ENCODE measurements at places on chromosomes 2 and 18.
A peak's percentile ranks its signal among the peaks of the same experiment; 100 is the strongest.

DNA sequence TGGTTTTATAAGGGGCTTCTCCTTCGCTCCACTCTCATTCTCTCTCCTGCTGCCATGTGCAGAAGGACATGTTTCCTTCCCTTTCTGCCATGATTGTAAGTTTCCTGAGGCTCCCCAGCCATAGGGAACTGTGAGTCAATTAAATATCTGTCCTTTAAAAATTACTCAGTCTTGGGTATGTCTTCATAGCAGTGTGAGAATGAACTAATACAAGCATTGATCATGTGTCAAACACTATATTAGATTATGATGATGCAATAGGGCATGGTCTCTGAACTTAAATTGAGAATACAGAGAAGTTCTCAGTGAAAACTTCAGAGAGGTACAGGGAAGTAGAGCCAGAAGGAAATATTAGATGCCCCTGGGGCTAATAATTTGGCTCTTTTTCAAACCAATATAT, 5.9 kb upstream of the MAP4K3 start:
- no peak for DNase-seq

DNA sequence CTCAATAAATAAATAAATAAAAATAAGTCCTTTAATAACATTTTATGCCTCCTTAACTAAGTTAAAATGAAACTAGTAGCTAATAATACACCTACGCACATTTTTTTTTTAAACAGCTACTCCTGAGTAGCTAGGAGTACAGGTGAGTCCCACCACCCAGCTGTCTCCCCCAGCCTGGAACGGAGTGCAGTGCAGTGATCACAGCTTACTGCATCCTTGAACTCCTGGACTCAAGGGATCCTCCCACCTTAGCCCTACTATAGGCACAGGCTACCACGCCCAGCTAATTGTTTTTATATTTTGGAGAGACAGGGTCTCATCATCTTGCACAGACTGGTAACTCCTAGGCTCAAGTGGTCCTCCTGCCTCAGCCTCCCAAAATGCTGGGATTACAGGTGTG, 28.4 kb downstream of the YWHAQ start:
- no peak for DNase-seq

- DNase-seq, result no peak
These were observed 20.7 kb upstream of the KCTD1 start for GRCh38 chr18:26568926-26569665.

GRCh38 chr2:156341452-156342253, 9.1 kb upstream of the NR4A2 start:
- DNase-seq, result peak; percentile 82

DNA sequence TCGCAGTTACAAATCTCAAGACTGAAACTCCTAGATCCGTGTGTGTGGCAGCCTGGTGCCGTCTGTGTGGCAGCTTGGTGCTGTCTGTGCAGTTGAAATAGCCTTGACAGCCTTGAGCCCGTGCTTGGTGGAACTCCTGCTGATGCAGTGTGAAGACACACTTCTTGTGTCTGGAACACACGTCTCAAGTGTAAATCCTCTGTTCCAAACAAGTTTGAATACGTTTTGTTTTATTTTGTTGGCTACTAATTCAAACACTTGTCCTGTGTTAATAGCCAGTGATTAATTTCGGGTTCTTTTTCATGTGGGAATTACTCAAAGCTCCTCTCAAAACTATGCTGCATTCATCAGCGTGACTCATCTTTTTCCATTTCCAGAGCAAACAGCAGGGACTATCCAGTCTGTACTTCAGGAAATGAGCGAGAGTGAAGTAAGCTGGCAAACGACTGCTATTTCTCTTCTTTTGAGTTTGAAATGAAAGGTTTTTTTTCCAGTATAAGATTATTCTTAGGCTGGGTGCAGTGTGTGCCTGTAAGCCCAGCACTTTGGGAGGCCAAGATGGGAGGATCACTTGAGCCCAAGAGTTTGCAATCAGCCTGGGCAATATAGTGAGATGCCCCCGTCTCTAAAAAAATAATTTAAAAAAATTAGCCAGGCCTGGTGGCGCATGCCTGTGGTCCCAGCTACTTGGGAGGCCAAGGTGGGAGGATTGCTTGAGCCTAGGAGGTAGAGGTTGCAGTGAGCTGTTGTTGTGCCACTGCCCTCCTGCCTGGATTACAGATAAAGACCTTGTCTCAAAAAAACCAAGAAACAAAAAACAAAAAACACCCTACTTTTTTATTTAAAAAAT, 152.9 kb downstream of the SPP2 start:
- DNase-seq, result no peak

DNA sequence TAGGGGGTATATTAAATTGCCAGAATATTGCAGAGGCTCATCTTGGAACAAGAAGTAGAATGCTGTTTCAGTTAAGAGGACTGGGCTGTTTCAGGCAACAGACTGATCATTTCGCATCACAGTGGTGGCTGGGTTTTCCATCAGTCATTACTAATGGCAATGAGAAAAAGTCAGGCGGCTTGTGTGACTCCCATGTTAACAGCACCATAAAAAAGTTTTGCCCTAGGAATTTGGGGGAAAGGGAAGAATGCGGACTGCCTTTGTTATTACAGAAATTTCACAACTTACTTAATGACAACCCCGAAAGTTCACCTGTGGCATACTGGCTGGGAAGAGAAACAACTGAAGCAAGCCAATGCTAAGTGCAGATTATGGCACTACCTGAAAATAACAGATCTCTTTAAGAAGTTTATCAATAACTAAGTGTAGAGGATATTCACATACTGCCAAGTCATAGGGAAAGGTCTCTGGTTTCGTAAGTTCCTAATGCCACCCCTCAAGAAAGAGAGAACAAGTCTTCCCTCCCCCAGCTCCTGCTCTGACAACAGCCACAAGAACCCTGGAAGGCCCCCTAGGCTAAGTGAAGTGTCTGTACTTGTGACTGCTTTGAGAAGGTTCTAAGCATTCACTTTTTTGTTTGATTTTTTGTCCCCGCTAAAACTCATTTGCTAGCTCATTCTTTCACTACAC, 40.5 kb upstream of the AP1S3 start:
- no peak for DNase-seq

GRCh38 chr2:198639580-198639979, 818.2 kb downstream of the SATB2 start:
- no peak for DNase-seq

DNA sequence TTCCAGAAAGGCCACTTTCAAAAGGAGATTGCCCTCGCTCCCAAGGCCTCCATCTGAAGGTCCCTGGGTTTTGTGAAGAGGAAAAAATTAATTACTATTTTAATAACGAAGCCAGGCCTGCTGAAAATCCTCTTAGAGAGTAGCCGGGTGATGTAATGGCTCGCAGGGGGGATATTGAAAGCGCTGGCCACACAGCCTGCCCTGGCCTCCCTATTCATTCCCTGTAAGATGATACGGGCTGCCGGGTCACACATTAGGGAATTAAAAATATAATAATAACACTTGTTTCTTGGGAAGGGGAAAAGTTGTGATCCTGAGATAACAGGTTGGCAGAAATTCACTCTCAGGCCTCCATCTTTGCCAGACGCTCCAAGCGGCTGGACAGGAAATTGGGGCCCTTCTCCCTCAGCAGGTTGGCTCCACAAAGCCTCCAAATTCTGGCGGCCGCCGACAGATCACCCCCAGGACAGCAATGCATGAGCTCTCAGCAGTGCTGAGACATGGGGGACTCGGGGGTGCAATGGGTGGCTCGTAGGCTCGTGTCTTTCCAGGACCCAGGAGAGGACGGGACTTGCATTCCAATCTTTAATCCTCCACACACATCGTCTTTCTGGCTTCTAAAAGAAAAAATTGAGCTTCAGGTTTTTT, 299.9 kb upstream of the SALL3 start:
- no peak for DNase-seq

- DNase-seq, result no peak
These were observed 1181.9 kb downstream of the DPP10 start for GRCh38 chr2:115624332-115624731.

- DNase-seq, result no peak
These were observed 98.3 kb downstream of the KLHL14 start for GRCh38 chr18:32674491-32674890.

GRCh38 chr18:55869556-55870501, 281.8 kb upstream of the TCF4 start:
- DNase-seq, result no peak

DNA sequence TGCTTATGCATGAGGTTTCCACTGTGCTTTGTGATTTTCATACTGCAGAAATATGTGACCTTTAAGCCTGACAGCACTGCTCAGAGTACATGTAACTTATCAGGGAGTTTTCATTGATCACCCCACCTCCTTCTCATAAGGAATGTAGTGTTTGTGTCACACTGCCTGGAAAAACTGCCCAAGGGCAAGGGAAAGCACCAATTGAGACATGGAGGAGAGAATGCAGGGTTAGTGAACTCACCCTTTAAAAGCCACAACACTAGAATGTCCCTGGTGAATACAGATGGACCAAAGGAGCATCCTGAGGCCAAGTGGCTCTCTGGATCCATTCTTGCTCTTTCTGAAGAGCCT, 147.2 kb upstream of the SPATS2L start:
- no peak for DNase-seq

DNA sequence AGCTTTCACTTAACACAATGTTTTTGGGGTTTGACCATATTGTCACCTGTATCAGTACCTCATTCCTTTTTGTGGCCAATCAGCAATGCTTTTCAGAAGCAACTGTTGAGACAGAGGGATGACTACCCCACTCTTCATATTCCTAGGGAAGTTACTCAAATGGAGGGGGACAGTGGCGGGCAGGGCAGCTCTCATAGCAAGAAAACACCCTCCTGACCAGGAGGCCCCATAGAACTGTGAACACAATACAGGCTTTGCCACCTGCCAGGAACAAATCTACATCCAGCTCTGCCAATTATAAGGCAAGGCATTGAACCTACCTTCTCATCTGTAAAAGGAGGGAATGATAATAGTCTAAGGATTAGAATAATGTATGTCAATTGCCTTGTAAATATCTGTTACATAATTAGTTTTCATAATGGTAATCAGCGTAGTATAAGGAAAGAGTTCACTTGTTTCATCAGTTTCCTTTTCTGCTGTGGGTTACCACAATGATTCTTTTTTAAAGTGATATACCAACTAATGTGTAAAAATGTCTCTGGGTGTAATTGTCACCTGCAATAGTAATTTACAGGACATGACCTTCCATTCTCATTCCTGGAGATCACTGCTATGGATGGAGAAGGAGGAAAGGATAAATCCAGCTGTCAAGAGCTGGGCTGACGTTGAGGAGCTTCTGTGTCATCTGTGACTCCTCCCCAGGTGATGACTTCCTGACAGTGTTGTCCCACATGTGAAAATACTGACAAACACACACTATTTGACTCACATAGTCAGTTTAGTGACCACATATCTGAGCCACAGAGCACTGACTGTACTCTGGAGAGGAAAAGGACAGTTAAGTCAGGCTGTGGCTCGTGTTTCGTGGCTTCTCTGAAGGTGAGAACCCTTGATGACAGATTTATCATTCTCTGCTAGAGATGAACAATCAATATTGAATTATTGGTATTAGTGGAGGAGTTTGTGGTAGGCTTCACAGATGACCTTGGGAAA, 13.5 kb downstream of the ALPK2 start:
- no peak for DNase-seq

DNA sequence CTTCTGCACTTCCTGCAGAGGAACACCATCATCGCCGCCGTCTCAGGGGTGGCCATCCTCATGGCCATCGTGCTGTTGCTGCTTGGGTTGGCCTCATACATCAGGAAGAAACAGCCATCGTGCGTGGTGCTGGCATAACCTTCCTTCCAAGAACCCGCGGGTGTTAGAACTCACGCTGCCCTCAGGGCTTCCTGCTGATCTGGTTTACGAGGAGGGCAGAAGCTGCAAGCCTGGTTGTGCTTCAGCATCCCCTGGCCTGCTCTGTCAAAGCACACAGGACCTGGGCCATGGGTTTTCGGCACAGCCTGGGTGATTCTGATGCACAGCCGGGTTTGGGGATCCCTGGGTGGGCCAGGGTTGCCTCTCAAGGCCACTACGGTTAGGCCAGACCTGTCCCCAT, 12.2 kb upstream of the ZAP70 start:
- no peak for DNase-seq

- no peak for DNase-seq
These were observed 55.8 kb upstream of the ALPP start for GRCh38 chr2:232322560-232323327.

GRCh38 chr18:48541026-48541746, 2.4 kb downstream of the CTIF start:
- DNase-seq, result peak; percentile 47

DNA sequence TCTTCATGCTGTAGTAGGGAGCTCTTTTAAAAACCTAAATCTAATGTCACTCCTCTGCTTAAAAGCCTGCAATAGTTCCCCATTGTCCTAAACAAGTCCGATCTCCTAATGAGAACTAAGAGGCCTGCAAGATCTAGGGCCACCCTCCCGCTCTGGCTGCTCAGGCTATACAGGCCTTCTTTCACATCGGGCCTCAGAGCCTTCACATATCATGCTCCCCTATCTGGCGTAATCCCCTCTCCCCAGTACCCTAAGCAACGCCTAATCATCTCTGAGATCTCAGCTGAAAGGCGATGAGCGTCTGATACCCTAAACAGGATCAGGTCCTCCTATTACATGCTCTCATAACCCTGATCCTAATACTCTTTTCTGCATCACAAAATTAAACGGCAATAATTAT, 1.9 kb downstream of the MAP4K3 start:
- DNase-seq, result no peak

GRCh38 chr18:62629031-62629430, 86.3 kb upstream of the PHLPP1 start:
- no peak for DNase-seq

- DNase-seq, result no peak
These were observed 10.4 kb upstream of the GALNT1 start for GRCh38 chr18:35571138-35571537.

DNA sequence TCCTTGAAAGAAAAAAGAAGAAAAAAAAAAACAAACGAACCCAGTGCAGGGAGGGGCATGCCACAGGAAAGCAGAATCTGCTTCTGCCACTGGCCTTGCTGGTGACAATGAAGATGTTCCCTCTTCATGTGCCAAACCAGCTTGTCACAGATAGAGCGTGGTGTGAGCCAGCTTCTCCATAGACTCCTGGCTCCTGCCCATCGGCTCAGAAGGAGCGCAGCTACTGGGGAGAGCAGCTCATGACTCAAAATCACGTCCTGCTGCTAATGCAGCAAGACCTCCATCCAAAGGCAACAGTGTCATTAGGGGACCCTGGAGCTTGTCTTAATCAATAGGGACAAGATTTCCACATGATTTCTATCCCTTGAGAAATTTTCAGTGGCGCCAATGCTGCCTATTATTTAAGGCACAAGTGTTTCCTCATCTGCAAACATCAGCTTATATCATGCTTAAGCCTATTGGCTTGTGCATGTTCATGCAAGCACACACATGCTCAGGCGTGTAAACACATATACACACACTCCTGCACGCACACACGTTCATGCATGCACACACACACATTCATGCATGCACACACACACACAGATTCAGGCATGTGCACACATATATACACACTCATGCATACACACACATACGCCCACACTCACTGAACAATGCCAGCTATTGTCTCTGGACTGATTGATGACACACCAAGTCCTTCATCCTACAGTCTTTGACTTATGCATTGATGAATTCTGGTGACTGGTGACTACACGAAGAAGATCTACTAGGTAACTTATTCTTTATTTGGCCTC, 682.0 kb upstream of the ID2 start:
- no peak for DNase-seq

- no peak for DNase-seq
These were observed 82.5 kb downstream of the SPRED2 start for GRCh38 chr2:65349863-65350262.
